ENCODE measurements at places on chromosomes 5 and 9.

DNA sequence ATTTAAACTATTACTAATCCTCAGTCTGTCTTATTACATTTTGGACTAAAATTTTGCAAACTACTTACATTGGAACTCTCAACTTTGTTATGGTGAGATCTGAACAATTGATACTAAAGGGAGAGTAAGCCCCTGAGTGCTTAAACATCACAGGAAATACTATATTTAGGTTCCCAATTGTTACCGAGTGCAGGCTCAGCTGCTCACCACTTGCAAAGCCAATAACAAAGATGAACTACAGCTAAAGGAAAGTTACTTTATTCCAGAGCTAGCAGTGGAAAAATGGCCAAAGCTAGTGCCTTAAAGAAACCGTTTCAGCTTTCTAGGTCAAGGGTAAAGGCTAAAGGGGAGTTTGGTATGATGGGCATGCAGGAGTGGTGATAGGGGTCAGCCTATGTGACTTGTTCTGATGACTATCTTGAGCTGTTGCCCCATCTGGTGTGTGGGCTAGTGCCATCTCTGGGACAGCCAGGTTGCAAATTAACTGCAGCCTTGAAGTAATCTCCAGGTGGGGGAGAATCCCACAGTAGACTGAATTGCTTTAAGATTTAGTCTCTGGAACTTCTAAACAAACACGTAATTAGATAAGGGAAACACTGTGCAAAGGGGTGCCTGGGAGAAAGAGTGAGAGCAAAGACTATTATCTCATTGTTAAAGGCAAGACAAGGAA is 7.8 kb upstream of the NDUFB6 start:
- no peak for DNase-seq

GRCh38 chr9:90658181-90658580 is 15.6 kb upstream of the DIRAS2 start:
- no peak for DNase-seq

DNA sequence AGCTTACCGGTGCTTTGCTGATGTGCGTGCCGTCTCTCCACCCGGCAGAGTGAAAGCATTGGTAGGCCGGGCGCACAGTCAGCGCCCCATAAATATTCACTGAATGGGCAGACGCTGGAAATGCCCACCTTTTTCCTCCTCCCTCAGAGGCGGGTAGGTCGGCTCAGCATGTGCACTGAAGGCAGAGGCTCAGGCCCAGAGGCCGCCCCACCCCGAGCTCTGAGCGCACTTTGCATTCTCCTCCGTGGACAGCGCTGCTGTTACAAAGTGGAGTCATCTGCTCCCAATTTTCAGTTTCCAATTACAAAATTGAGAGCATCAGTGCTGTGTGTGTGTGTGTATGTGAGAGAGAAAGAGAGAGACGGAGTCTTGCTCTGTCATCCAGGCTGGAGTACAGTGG is 10.6 kb downstream of the UCK1 start:
- DNase-seq, result no peak

DNA sequence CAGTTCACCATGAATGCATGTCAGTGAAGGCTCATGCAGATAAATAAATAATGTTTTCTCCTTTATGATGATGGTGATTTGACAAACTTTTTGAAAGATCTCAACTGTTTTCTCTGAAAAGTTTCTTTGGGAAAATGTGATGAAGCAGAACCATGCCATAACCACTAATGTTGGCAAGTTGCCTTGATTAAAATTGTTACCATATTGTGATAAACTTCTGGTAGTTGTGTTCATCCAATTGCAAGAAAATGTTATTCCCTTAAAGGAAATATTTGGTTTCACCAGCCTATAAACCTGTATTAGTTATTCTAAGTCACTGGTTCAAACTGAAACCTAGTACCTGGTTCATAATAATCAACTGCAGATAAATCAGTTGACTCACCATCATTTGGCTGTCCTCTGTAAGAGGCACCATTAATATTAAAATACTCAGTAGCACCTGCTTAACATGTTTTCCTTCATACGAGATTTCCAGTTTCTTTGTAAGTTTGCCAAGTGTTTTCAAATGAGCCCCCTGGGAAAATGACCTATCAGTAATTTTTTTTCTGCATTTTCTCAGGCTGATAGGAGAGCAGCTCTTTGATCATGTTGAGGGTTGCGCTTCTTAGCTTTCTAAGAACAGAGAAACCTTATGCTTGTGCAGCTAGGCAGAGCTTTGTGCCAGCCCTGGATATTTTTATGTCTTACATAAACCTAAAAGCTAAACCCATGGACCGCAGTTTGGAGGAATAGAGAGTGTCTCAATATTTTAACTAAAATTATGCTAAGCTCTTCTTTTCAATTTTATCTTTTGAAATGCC is 88.0 kb downstream of the LURAP1L start:
- DNase-seq, result no peak

GRCh38 chr5:81838307-81838906 is 87.5 kb upstream of the SSBP2 start:
- peak; percentile 63 for DNase-seq

DNA sequence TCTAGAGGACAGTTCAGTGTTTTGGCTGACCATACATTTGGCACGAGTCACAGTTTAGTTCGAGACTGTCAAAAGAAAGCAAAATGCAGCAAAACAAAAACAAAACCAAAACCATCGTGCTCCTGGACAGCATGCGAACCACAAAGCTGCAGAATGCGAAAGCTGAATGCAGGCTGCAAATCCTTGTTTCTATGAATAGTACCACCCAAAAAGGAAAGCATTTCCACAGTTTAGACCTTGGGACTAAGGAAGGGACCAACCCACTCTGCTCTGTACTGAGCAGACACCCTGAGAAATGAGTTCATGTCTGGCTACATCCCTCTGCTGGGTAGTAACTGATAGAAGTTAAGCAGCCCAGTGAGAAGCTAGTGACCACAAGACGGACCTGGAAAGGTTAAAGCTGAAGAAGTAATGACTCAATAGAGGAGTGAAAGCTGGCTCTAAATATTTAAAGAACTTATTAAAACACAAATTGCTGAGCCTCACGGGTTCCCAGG is 3.9 kb downstream of the GCNT4 start:
- DNase-seq, result no peak

DNA sequence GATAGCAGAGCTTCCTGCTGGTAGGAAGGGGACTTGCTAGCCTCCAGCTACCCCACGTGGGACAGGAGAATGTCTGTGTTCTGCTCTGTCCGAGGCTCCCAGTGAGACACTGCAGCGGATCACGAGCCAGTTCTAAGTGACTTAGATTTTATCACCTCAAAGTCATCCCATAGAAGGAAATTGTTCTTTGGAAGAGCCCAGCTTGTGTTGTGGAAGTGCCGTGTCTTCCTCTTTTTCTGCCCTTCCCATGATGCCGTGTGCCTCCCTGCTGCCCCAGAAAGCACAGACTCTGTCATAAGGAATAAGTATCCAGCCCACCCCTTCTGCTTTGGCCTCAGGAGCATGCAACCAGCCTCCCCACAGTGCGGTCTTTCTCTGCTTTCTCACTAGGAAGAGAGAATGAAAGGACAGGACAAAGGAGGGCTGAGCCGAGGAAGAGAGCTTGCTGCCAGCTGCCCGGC is 35.6 kb downstream of the RUFY1 start:
- no peak for DNase-seq

GRCh38 chr9:113525205-113525604 is 61.7 kb downstream of the RGS3 start:
- DNase-seq, result no peak

- DNase-seq, result peak; percentile 92
Observed at GRCh38 chr5:84382363-84383295, 2.1 kb downstream of the EDIL3 start.

DNA sequence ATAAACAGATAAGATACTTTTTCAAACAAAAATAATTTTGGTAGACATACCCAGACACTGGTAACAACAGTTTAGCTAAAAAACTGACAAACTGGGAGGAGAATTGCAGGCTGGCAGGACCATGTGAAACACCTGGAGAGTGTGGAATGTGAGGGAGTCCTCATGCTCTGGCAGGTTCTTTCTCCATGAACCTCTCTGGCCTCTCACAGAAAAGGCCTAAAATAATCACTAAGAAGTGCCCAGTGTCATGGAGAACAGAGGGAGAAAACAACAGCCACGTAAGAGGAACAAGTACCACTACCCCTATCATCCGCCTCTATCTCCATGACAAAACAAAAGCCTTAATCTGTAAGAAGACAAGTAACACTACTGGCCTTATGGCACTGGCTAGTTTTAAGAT is 1227.5 kb upstream of the CDH9 start:
- no peak for DNase-seq

DNA sequence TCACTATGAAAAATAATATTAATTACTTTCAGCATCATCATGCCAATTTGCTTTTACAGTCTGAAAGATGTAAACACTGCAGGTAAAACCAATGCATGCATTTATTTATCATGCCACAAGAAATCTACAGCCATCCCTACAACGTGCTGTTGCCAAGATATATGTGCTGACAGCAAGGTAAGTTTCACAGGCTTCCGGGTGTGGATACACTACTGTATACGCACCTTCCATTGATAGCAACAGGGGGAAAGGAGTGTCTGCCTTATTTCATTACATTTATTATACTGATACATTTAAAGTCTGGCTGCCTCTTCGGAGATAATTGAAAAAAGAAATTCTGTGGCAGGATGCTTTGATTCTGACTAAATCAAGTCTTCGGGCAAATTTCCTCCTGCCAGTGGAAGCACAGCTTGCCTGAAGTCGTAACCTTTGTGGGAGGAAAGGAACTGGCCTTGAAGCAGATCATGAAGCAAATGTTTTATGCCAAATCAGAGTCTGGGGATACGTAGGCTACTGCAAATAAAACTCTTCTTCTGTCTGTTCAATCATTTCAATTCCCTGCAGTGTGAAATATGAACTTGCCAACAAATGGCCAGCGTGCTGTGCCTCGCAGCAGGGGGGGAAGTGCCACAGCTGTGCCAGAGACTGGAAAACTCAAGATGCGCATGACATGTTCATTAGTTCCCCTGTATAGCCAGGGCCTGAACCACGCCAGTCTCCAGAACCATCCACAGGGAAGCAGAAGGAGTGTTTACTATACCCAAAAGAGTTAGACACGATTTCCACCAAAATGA is 268.1 kb downstream of the EFNA5 start:
- no peak for DNase-seq

DNA sequence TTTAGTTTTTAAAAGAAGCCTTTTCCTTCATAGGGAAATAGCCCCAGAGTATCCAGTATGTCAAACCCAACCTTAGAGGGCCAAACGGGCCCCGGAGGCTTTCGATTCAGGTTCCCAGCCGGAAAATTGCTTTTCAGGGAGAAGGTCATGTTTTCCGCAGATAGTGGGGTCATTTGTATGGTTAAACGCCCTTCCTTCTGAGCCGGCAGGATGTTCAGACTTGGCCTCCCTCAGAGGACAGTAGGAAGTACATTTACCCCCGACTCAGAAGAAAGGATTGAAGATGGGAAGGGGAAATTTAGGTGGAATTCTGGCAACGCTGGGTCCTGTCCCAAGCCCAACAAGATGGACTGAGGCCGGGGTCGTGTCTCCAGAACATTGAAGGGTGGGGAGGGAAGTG is 195.2 kb downstream of the AOPEP start:
- no peak for DNase-seq

GRCh38 chr5:151041577-151042268 is 21.3 kb downstream of the GPX3 start:
- DNase-seq, result no peak

- peak; percentile 13 for DNase-seq
Observed at GRCh38 chr5:75584641-75585040, 26.6 kb upstream of the ANKDD1B start.

DNA sequence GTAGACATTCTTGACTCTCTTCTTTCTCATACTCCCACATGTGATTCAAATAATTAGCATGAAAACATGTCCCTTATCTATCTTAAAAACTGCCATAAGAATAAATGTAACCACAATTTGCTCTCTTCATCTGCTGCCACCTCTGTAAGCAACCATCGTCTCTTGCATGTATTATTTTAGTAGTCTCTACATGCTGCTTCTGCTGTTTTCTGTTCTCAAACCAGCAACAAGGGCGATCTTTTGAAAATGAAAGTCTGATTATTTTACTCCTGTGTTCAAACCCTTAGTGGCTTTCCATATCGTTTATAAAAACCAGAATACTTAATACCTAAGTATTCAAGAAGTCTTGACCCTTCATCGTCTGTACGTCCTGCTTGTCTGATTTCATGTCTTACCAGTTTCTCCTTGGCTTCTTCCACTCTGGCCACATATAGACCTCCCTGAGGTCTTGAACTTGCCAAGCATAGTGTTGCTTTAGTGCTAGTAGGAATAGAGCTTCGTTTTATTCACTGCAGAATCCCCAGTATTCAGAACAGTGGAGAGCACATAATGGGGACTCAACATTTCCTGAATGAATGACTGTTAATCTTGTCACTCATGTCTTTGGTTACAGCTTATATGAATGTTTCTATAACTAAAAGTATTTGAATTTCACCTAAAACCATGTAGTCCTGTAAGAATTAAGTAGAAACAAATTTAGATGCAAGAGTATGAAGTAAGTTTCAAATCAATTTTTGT is 10.6 kb downstream of the CDC42SE2 start:
- no peak for DNase-seq

DNA sequence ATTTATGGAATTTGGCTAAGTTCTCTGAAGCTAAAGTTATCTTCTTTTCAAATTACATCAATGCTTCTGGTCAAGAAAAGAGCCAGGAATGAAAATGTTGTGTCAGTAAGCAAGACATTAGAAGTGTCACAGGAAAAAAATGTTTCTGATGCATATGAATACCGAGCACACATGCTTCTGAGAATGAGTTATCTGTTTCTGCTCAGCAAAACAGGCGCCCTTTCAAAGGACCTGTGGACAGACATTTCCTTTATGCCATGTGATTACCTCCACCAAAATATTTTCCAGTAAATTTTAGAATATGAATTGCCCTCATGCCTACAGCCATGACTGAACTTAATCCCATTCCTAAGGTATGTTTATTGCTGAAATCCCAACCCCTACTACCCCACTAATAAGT is 55.4 kb upstream of the RNF180 start:
- DNase-seq, result no peak

DNA sequence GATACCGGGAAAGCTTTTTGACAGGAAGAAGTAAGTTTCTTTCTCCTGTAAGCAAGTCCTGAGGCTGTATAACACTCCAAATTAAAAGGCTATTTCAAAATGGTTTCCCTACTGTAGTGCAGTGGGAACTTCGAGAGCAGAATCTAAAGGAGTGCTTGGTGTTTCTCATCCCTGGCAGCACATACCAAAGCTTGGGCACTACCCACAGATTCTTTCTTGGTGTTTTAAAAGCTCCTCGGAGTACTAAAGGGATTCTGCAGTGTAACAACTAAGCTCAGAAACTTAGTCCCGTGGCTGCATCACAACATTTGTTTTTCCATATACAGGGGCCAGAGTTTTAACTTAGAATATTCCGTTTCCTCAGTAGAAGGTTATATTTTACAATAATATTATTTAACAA is 5.6 kb upstream of the APC start:
- no peak for DNase-seq

- DNase-seq, result peak; percentile 92
Observed at GRCh38 chr5:73625944-73626811, at the start of gene ARHGEF28. Gene ARHGEF28 (plus strand): TSS chr5:73626196. CDS start chr5:73684852, 58,656 bp downstream.

GRCh38 chr9:22657713-22658112 is 211.1 kb downstream of the DMRTA1 start:
- no peak for DNase-seq

DNA sequence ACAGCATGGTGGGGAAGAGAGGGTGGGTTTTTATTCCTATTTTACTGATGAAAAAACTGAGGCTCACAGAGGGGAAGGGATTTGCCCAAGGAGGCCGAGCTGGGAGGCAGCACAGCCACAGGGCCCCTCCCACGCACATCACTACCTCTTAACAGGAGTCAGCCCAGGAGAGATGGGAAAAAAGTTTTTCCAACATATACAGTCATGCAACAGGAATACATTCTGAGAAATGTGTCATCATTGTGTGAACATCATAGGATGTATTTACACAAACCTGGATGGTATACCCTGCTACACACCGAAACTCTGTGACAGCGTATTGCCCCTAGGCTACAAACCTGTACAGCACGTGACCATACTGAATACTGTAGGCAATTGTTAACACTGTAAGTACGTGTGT is 11.6 kb downstream of the TRAF1 start:
- no peak for DNase-seq

Data from DMS53 (cell line).